ENCODE measurements at places on chromosomes 5 and 9. TPM values are rescaled to one million over a fixed set of nuclear protein-coding genes. Genes with fewer than 3 reads are reported as not detected.

The COL23A1 gene
- 0.83 TPM for total RNA-seq

The IFNA2 gene
- total RNA-seq = not detected

GRCh38 chr5:158126442-158127405 lies 267.8 kb upstream of the CLINT1 start:
- no peak for DNase-seq

GRCh38 chr5:122849771-122850170 lies 4.4 kb downstream of the SNX24 start:
- no peak for DNase-seq

- DNase-seq = no peak
Observed at GRCh38 chr9:20189871-20190270, 401.0 kb upstream of the SLC24A2 start.

- no peak for DNase-seq
Observed at GRCh38 chr5:104189909-104190308, 627.3 kb upstream of the NUDT12 start.

DNA sequence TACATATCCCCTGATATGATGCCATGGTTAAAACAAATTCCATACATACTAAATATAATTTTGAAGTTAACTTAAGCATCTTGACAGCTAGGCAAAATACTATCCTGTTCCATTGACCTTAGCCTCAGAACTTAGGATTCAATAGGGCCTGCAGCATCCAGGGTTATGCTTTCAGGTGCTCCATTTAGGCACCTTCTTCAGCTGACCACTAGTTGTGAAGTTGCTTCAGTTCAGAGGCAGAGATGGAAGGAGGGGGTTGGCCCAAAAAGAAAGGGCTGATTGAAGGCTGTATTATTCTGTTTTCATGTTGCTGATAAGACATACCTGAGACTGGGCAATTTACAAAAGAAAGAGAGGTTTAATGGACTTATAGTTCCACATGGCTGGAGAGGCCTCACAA lies 7.0 kb upstream of the NREP start:
- DNase-seq = no peak

All from activated naive CD8-positive, alpha-beta T cell treated with anti-CD3 and anti-CD28 coated beads, Interleukin-2, amount 10 ng/mL, durations not matched to agents 7 days and 5 days (primary cell).